Adipocyte (in vitro differentiated cells): ENCODE measurements at places on chromosomes 6 and 20.
A peak's percentile ranks its signal among the peaks of the same experiment; 100 is the strongest.

GRCh38 chr20:47800623-47801022 is 15.3 kb upstream of the SULF2 start:
- no peak for DNase-seq

DNA sequence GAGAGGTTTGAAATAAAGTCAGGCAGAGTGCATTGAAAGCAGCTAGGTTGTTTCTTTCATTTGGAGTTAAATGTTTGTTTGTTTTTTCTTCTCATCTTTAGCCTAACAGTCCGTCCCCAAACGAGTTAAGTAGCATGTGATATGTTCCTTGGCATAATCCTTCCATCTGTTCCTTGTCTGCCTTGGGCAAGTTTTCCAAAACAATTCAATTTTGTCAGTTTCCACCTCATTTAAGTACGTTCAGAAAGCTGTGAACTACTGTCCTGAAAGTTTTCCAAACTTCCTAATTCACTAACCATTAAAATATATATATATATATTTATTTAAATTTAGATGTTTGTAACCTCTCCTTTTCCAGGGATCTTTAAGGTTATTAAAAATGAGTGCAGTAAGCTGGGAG is 61.8 kb upstream of the HDAC2 start:
- no peak for DNase-seq

- DNase-seq, result no peak
These were observed 193.0 kb upstream of the SGK1 start for GRCh38 chr6:134510920-134511319.

GRCh38 chr20:31821427-31821826 is 2.3 kb downstream of the MYLK2 start:
- DNase-seq, result no peak

DNA sequence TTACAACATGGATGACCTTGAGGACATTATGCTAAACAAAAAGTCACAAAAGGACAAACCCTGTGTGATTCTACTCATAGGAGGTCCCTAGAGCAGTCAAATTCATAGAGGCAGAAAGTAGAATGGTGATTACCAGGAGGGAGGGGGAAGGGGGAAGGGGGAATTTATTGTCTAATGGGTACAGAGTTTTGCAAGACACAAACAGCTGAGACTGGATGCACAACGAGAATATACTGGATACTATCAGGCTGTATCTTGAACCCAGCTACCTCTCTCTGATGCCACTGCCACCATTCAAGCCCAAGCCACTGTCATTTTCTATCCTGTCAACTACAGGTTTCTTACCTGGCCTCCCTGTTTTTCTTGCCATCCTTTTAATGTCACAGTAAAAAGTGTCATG is 252.3 kb downstream of the ATXN1 start:
- no peak for DNase-seq

GRCh38 chr20:39458452-39458851 is 496.3 kb downstream of the DHX35 start:
- no peak for DNase-seq

- no peak for DNase-seq
These were observed 100.5 kb downstream of the PDE10A start for GRCh38 chr6:165562421-165563090.

DNA sequence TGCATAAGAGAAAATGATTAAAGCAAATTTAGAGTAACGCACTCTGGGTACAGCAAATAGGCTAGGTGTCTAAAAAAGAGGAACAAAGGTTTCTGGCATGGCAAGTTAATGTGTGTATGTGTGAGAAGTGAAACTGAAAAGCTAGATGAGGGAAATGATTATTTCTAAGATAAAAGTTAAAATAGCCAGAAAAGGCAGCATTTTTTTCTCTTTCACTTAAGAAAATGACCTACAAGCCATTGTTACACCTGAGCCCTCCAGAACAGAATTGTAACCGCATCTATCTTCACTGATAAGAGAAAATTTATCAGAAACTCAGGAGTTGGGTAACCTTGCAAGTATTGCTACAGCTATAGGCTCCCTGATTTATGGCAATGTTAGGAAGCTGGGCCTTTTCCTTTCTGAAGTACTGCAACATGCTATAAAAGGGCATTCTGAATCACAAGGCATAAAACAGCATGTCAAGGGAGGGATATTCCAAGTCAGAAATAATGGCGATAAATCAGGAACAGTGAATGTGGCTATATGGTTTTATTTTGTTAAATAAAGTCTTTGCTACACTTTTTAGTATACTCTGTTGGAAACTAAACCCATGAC is 395.3 kb downstream of the TBC1D32 start:
- DNase-seq, result no peak

DNA sequence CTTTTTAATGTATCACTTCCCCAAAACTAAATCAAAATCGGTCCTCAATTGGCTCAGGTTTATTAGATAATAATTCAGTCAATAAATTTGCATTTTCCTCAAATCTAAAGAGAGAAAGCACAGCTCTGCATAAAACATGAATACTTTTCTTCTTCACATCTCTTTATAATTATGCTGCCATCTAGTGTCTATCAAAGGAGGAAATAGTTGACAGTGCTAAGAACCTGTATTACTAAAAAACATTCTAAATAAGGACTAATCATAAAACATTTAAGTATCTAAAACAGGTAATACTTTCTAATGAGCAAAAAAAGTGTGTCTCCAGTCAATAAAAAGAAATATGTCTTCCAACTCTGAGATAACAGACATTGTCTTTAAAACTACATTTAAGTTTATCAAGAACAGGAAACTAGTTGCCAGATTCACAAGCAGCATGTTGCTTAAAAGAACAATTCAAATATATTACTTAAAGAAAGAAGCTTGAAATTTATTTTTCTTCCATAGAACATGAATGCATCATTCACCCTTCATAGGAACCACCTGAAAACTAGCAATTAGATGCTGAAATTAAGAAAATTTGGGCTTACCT is 56.5 kb upstream of the DST start:
- peak; percentile 77 for DNase-seq

DNA sequence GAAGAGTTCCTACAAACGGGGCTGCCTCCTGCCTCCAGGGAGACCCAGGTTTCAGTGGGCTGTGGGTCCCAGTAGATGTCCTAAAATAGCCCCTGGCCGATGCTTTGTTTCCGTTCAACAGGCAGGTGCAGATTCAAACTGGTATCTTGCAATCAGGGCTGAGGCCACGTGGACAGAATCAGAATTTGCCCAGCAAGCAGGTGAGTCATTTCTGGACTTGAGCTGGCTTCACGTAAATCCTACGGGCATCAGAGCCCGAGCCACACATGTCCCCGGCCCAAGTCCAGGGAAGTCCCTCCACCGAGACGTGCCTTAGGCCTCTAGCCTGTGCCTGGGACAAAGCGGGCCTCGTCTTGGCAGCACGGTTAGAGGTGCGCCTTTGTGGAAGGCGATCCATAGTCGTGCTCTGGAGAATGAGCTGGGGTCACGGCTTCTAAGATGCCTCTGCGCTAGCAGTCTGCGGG is 101.6 kb upstream of the FRMD1 start:
- DNase-seq, result no peak

DNA sequence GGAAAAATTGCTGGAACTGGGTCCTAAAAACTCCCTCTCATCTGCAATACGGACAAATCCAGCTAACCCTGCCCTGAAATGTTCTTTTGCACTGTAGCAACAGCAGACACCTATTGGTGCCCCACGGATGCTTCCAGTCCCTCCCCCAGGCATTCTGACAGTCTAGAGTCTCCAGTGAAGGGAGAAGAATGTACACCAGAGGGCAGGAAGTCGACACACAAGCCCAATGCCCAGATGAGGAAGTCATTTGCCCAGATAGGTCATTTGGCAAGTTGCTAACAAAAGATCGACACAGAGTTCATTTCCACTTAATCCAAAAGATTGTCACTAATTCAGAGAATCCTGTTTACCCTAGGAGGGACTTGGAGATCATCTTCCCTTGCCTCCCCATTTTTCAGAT is 293.0 kb upstream of the PRDM1 start:
- DNase-seq, result no peak

DNA sequence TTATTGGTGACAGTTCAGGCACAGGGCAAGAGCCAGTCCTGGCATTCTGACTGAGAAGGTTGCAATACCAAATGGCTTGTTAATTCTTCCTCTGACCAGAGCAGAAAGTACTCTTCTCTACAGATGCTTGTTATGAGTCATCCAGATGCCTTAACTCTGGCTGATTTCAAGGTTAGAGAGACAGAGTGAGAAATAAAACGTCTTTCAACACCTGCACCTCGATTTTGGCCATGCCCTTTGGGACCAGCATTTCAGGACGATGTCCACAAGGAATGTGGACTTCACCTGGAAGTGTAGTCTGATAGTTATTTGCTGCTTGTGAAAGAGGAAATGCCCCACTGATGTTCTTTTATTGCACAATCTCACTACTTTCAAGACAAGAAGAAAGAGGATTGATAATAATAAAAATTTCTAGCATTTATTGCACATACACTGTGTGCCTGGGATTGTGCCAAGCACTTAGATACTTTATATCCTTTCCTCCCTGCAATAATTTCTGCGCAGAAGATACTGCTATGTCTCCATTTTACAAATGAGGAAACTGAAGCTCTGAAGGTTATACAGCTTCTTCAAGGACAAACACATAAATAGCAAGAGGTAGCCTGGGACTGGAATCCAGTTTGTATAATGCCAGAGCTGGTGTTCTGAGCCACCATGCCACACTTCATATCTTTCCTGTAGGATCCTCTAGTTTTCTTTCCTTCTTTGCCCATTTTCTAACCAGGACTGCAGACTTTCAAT is 33.5 kb upstream of the MCM3 start:
- DNase-seq, result peak; percentile 76

- no peak for DNase-seq
These were observed 10.5 kb downstream of the PLN start for GRCh38 chr6:118558464-118559217.

DNA sequence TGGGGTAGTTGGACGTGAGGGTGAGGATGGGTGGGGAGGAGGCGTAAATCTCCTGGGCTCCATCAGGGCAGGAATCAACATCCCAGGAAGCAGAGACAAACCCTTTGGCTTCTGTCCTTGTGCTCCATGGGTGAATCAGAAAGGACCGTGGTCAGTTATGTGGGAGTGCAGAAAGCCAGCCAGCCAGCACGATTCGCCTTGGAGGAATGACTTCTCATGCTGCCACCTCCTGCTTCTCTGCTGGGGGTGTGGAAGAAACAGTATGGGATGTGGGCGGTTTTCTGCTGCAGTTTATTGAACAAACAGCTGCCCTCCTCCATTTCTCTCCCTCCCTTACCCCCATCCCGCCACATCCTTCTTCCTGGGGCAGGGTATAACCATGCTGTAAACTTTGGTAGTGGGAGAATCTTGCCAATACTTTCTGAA is 214.5 kb downstream of the SOX4 start:
- peak; percentile 51 for DNase-seq

DNA sequence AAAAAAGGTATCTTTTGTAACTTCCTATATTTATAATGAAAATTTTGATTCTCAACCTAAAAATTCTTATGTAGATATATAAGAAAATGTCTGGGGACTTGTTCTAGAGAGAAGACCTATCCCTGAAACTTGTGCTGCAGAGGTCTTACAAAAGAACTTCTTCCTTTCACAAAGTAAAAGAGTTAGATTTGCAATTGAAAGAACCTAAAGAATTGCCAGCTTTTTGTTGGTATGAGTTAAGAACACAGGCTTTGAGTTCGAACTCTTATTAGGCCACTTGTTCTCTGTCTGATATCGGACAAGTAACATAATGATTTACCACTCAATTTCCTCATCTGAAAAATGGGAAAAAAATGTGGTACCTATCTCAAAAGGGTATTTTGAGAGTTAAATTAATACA is 162.0 kb upstream of the LAMA2 start:
- no peak for DNase-seq

- no peak for DNase-seq
These were observed 48.1 kb downstream of the HMGCLL1 start for GRCh38 chr6:55530931-55531330.

DNA sequence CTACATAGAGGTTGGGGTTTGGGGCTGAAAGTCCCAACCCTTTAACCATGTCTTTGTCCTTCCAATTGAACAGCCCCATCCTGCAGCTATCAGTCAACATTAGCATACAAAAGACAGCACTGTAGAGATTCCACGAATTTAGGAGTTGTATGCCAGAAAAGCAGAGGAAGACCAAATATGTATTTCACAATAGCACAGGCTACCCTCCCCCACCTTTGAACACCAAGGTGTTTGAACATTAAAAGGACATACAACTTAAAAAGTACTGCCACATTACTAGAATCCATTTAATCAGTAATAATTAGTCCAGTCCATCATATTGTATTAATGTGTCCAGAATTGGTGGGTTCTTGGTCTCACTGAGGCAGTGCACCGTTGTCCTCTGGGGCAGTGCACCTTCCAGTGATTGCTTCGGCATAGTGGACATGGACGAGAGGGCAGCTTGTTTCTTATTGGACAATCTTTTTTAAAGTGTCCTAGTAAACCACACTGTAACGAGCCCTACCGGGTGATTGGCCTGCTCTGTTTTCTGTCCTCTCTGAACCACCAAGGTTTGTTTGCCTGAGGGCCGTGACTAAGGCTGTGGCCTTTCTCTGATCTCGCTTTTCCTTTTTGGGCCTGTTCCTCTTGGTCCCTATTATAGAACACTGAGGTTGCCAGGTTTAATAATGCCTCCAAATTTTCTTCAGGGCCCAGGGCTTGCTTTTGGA is 36.4 kb downstream of the GSTA4 start:
- DNase-seq, result no peak

GRCh38 chr6:102619585-102619984 is 1226.1 kb downstream of the GRIK2 start:
- DNase-seq, result peak; percentile 67

DNA sequence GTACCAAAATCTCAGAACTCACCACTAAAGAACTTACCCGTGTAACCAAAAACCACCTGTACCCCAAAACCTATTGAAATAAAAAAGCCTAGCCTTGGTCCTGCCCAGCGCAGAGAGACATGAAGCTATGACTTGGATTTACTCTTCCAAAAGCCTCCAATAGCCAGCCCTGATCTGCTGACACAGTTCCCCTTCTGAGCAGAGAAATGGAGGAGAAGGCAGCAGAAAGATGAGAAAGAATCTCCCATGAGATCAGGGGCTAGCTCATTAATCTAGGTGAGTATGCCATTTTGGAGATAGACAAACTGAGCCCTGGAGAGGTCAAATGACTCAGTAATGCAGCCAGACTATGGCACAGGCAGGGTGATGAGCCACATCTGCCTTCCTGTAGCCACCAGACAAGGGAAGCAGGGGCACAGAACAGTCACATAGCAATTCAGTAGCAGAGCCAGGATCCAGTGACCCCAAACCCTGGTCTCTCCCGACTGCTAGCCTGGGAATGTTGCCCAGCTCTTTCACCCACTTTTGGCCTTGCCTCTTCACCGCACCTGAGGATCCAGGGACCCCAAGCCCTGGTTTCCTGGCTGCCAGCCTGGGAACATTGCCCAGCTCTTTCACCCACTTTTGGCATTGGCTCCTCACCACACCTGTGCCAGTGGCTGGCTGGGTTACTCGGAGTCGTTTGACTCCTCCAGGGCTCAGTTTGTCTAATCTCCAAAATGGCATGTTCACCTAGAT is 7.2 kb upstream of the SDCBP2 start:
- no peak for DNase-seq

GRCh38 chr6:46845126-46845525 is 51.9 kb downstream of the MEP1A start:
- no peak for DNase-seq

GRCh38 chr6:31359581-31359980 is 2.6 kb upstream of the HLA-B start:
- no peak for DNase-seq
